ENCODE measurements at places on chromosomes 7 and 10.

DNA sequence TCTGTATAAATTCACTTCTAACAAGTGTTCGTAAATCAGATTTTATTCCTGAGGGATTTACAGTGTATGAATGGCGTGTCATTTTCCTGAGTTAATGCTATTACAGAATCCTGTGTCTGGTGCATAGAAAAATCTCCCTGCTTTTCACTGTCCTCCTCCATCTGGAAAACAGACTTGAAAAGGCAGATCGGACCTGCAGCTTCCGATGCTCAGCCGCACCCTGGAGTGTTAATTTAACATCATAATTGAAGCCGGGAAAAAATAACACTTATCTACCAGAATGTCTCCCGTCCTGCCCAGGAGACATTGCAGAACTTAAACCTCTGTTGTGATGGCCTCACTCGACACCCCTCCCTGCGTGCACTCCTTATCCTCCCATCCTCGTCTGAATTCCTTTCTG is 442.1 kb upstream of the FOXK1 start:
- no peak for DNase-seq

- DNase-seq, result no peak
Observed at GRCh38 chr10:50063100-50063499, 4.7 kb upstream of the WASHC2A start.

GRCh38 chr10:119700321-119700954 is 25.4 kb upstream of the INPP5F start:
- DNase-seq, result no peak

DNA sequence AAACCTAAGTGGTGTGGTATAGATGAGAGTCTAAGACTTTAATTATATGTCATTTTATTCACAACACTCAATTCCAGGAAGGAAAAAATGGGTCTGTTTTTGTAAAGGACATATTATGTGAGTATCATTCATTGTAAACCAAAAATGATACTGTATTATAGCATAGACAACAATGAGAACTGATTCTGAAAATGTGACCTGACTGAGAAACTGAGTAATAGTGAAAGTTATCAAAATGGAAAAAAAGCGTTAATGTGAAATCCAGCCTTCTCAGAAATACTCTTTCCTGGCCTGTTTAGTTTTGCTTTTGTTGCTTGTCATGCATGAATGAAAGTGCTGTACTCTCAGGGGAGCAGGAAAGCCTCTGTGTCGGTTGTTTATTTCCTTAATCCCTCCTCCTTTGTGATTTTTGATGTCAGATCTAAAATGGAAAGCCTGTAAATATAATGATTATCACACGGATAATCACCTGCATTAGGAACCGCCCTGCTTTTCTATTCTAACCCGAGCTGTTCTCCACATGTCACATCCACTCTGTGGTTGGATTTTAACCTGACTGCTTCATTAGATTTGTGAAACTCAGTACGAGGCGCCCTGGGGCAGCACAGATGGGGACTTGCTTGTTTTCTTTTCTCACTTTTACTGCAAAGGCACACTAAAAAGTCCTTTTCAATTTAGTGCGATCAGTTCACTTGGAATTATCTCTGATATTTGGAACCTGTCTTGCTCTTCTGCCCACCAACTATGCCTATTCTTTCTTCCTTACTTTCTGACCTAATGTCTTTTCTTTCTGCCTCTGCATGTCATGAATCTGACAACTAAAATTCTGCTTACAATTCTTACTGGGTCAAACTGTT is 240.9 kb upstream of the KAT6B start:
- DNase-seq, result no peak

DNA sequence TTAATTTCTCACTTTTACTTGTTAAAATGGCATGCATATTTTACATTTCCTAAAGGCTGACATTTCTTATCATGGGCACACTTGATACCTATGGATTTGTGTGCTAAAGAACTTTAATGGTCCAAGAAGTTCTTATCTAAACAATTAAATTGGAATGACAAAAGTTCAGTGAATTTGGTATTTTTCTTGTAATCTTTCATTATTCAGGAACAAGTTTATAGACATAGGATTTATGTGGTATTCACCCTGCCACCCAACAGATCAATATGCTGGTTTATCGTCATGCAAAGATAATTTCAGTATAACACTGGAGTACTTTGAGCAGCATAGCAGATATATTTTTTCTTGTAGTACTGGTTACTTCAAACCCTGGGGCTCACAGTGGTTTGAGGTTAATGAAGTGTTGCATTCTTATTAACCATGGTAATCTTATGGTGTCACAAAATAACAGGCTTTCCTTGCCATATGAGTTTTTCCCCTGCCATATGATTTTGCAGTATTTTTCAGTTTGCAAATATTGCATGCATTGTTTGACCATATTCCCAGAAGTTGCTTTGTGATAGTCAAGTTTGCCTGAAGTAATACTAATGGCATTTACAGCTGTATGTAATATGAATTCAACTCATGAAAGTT is 148.8 kb downstream of the PPP1R9A start:
- no peak for DNase-seq

GRCh38 chr7:6606866-6607583 is 8.4 kb upstream of the ZNF853 start:
- no peak for DNase-seq

GRCh38 chr10:100985336-100985735 is 2.0 kb downstream of the MRPL43 start:
- no peak for DNase-seq

GRCh38 chr7:118477036-118477435 is 252.5 kb downstream of the ANKRD7 start:
- DNase-seq, result no peak

- DNase-seq, result no peak
Observed at GRCh38 chr7:43768887-43769272, 10.4 kb downstream of the BLVRA start.

DNA sequence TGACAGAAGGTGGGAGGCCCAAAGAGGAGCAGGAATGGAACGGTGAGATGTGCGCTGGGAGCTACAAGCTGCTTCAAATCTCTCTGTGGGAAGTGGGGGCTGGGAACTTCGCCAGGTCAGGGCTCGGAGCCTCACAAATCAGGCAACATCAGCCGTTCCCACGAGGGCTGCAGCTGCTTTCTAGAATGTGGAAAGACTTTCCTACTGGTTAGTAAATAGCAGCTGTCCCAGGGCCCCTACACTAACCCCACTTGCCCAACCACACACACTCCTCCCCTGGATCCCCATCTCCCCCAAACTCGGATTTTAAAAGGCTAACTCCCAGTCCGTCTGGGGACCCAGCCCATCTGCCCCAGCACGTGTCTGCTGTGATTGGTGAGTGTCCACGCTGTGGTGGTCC is 40.6 kb upstream of the PITRM1 start:
- DNase-seq, result no peak

GRCh38 chr7:71312755-71313490 is 181.0 kb downstream of the GALNT17 start:
- no peak for DNase-seq

GRCh38 chr7:36967387-36967786 is 243.1 kb upstream of the AOAH start:
- DNase-seq, result peak; percentile 60

DNA sequence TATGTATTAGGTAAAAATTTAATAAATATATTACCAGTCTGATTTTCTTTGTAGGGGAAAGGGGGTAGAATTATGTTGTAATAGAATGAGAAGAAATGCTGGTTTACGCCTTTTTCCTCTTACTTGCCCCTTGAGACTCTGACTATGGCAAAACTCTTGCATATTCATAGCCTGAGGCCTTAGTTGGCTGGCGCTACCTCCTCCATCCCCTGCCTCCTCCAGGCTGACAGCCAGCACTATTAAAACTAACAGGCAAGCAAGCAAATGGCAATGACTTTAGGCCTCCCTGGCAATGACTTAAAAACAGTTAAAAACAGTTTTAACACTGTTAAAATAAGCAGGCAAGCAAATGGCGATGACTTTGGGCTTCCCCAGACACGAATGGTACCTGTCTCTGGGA is 14.4 kb downstream of the PKD2L1 start:
- DNase-seq, result no peak

GRCh38 chr7:23462846-23463245 is 7.4 kb downstream of the IGF2BP3 start:
- no peak for DNase-seq

DNA sequence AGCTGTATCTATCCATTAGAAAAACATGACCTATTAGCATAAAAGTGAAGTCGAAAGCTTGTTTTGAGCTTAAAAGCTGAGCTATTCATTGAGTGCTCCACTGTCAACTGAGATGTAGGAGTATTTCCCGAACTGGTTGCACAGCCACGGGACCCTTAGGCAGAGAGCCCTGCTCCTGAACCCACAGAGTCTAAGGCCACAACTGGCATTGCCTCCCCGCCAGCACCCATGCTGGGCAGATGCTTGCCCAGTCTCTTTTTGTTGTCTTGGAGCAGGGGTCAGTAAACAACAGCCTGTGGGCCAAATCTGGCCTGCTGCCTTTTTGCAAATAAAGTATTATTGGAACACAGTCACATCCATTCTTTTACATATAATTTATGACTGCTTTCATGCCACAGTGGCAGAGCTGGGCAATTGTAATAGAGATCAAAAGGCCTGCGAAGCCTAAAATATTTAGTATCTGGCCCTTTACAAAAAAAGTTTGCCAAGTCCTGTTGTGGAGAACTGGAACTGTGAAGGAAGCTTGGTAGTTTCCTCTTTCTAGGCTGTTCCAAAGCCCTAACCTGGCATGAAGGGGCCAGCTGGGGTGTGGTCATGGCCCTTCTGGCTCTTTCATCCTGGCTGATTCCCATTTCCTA is 58.4 kb upstream of the WAPL start:
- DNase-seq, result no peak

DNA sequence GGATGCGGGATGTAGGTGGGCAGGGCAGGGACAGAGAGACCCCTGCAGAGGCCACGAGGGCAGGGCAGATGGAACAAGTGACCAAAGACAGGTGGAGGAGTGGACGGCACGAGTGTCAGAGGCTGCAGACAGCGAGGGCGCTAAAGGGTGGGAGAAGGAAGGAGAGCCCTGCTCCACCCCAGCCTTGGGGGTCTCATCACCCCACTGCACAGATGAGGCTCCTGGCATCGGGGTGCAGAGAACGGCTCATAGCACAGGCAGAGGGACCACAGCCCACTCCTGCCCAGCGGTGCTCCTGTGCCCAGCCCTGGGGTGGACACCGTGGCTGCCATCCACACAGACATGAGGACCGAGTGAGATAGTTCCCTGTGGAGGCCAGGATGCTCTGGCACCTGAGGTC is 2.2 kb upstream of the LAT2 start:
- DNase-seq, result no peak

DNA sequence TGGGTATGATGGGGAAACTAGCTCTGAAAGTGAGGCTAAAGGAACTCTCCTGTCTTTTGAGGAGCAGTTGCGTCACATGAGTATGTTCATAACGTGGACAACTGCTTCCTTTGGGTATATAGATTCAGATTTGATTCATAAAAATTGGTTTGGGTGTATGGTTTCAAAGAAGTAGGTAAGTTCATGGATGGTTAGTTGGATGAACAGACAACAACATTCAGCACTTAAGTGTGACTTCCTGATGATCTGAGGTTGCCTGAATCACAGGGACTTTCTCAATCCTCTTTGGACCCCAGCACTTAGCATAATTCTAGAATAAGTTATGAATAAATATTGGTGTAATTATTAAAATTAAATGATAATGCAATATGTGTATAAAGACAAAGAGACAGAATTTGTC is 43.4 kb downstream of the MACC1 start:
- DNase-seq, result no peak

DNA sequence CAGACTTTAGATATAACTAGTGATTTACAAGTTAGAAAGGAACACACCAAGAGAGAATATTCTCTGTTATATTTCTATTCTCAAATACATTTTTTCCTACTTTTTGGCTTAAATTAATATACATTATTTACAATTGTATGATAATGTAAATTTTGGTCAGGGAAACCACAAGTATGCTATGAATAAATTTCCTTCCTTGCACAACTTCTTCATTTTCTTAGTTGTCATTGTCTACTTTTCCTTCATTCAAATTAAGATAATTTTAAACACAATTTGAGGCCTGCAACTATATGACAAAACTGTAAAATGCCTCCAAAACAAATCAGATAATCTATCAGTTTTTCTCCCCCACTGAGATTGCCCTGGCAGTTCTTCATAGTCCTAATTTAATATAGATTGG is 131.3 kb downstream of the CDK14 start:
- no peak for DNase-seq

DNA sequence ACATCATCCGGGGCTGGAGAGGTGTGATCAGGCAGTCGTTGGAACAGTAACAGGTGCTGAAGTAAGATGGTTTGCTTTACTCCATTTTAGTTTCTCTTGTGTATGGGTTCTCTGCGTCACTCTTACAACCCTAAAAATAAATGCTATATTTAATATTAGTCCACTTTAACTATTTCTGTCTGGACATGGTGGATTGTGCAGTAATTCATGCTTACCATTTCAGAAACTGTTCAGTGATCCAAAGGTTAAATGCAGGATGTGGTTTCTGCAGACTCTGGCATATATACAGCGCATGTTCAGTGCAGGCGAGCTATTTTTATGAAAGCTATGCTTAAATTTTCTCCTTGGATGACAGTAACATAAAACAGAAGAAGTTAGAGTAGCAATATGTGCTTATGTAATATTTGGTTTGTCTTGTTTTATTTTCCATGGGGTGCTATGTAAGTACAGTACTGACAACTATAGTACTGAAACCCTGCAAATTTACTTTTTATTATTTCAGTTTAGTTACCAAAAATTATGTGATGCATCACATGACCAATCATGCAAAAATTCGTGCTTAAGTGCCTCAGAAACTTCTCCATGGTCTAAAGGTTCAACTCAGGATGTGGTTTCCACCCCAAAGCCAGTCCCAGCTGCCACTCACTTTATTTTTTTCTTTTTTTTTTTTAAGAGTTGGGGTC is 46.6 kb upstream of the GRID1 start:
- no peak for DNase-seq

GRCh38 chr7:149866779-149867447 is 6.9 kb upstream of the ATP6V0E2 start:
- peak; percentile 38 for DNase-seq

- DNase-seq, result no peak
Observed at GRCh38 chr7:103542470-103542869, 96.5 kb upstream of the SLC26A5 start.

DNA sequence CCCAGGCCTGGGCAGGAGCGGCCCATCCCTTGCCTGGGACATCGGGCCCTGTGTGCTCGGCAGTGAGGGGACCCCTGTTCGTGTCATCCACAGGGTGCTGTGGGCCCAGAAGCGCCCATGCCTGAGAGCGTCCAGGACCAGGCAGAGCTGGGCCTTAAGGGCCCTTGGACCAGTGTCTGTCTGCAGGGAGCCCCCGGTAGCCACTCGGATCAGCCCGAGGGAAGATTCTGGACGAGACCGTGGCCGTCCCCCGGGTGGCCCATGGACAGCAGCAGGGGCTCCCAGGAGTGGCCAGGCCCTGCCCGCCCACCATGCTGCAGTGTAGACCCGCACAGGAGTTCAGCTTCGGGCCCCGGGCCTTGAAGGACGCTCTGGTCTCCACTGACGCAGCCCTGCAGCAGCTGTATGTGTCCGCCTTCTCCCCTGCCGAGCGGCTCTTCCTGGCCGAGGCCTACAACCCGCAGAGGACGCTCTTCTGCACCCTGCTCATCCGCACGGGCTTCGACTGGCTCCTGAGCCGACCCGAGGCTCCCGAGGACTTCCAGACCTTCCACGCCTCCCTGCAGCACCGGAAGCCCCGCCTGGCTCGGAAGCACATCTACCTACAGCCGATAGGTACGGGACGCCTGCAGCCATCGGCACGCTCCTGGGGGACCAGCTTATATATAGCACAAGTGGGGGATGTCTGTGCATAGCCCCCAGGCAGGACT is 12.3 kb downstream of the AMZ1 start:
- DNase-seq, result no peak
